Ureter (tissue), 1 donor: ENCODE measurements at places on chromosomes 2 and 18. TPM values are rescaled to one million over a fixed set of nuclear protein-coding genes. Genes with fewer than 3 reads are reported as not detected.

CABLES1 gene
- total RNA-seq = 8.1 TPM

DNA sequence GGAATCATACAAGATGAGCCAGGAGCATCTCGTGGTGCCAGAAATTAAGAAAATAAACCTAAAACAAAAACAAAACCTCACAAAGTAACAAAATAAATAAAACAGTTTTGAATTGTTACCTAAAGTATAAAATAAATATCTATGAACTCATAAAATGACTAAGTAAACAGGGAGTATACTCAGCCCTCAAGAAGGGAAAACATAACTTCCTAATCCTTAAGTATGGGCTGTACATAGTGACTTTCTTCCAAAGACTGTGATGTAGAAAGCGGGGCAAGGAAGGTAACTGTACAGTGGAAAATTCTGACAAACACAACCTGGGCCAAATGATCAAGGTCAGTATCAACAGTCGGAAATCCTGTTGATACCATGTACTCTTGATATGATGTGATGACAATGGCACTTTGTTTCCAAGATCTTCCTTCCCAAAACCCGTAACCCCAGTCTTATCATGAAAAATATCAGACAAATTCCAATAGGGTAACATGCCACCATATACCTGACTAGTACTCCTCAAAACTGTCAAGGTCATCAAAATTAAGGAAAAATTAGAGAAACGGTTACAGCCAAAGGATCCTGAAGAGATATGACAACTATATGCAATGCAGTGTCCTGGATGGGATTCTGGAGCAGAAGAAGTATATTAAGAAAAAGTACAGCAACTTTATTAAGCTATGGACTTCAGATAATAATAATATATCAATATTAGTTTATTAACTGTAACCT lies 76.0 kb upstream of the XIRP2 start:
- DNase-seq = no peak

DNA sequence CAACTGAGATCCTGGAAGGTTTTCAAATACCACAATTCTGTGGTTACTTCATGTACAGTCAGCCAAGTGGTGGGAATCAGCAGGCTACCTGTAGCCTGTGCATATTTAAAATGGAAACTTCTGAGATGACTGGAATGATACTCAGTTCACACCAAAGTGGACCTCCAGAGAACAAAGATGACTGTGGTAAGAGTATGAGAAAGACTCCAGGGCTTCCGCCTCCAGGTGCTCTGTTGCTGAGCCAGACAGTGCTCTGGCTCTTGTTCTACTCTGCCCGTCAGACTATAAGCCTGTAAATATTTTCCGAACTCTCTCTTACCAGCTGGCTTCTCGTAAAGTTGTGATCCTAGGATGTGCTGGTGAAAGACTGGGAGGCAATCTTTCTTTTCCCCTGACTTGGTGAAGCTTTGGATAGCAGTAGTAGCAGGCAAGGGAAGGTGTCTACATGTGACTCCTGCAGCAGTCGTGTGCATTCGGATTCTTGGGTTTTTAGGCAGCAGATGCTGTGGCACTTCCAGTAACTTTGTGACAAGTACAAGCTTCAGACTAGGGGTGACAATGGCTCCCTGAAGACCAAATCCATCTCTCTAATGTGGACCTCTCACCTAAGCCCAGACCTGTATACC lies 23.1 kb downstream of the ST3GAL5 start:
- DNase-seq = no peak

- DNase-seq = no peak
Observed at GRCh38 chr2:88051792-88052191, 3.8 kb downstream of the KRCC1 start.

- DNase-seq = no peak
Observed at GRCh38 chr2:86025229-86025820, 80.4 kb downstream of the POLR1A start.

DNA sequence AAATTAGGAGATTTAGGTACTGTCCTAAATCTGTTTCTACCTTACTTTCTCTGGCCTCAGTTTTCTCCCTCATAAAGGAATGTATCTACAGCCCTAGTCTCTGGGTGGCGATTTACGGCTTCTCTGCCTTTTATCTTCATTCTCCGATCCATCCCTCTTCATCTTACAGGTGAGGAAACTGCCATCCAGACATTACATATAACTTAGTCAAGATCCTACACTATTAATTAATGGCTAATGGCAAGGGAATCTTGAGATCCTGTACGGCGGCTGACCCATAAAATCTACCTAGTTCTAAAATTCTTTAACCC lies 386 bp upstream of the YIPF4 start:
- DNase-seq = no peak
